NCI-H526 treated with DMSO at 0.1 percent for 48 hours (cell line): ENCODE measurements at places on chromosomes 11 and 22.

DNA sequence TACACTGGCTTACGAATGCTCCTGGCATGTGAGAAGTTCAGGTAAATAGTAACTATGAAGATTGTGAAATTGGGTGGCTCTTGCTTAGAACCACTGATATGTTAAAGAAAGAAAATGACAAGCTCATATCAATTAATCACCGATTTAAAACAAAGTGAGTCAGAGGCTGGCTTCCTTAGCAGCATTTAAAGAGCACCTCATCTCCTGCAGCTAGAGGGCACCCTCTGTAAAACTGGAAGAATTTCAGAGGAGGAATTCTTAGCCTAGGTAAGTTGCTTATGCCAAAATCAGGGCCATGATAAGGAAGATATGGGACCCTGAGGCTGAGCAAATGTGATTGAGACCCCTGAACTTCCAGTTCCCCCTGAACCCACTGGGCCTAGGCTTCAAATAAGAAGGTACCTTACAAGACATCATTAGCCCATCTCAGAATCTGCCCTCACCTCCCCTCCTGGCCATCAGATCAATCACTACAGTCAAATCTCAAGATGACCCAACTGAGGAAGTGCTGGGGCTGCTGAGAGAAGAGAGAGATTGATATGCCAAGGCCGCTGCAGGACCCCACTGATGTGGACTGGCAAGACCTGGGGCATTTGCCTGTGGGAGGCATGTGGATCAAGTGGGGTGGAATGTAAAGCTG lies 8.6 kb upstream of the CD3E start:
- no peak for DNase-seq

DNA sequence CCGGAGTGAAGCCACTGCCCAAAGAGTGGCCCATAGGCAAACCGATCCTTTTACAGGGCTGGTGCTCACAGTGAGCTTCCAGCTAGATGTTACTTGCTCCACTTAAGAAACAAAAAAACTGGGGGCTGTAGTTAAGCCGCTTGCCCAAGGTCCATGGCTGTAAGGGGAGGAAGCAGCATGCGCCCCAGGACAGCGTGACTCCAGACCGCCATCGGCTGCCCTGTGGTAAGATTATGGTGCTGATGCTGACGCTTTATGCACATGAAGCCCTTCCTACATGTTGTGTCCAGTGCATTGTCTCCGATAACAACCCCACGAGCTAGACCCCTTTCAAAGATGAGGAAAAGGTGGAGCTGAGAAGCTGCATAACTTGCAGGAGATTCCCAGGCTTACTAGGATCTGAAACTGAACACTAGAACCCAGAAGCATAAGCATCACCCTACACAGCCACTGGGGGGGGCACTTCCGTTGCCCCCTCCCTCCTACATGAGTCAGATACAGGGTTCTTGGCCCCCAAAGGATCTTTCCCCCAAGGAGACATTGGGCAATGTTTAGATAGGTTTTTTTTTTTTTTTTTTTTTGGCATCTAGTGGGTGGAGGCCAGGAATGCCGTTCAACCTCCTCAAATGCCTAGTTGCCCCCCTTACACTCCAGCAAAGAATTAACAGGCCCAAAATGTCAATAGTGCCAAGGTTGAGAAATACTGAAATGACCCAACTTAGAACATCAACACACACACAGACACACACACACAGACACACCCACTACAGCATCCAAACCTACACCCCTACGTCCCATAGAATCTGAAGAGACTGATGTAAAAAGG lies 53.9 kb downstream of the MN1 start:
- DNase-seq: no peak

- DNase-seq: no peak
Measured at GRCh38 chr11:104771763-104772162, 126.5 kb downstream of the CASP12 start.

GRCh38 chr11:1538153-1538552 lies 33.9 kb downstream of the DUSP8 start:
- no peak for DNase-seq

GRCh38 chr22:20909543-20910303 lies 7.5 kb upstream of the CRKL start:
- no peak for DNase-seq
